ENCODE measurements at places on chromosomes 5 and 9.

DNA sequence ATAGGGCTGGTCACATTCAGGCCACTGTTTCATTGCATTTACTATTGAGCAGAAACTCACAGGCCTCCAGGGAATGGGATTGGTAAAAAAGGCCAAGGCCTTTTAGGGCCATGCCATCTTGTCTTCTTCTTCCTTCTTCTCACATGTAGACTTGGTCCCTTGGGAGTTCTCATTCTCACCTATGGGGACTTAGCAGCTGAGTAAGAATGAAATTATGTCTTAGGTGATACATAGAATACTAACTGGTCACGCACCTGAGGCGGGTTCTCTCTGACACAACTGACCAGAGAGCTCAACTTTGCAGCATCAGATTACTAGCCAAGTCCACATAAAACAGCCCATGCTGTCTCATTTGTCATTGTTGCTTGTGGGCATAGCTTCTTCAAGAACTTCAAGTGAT lies 641.8 kb downstream of the EFNA5 start:
- no peaks in the 10 kb centered on the region for H3K27me3 ChIP-seq
- H3K36me3 ChIP-seq, result no peaks in the 10 kb centered on the region
- no peak overlapping the region for H3K4me3 ChIP-seq
- no peak for DNase-seq
- H3K4me1 ChIP-seq, result no peaks in the 10 kb centered on the region

- H3K27ac ChIP-seq, result no peak overlapping the region
- DNase-seq, result no peak
- peaks cover 6% of the 10 kb centered on the region for H3K4me1 ChIP-seq
- no peaks in the 10 kb centered on the region for H3K27me3 ChIP-seq
Measured at GRCh38 chr9:124442826-124443225, 7.4 kb upstream of the ADGRD2 start.

GRCh38 chr5:107449369-107449768 lies 221.4 kb downstream of the EFNA5 start:
- DNase-seq, result no peak
- H3K27ac ChIP-seq, result no peak overlapping the region
- no peaks in the 10 kb centered on the region for H3K27me3 ChIP-seq

DNA sequence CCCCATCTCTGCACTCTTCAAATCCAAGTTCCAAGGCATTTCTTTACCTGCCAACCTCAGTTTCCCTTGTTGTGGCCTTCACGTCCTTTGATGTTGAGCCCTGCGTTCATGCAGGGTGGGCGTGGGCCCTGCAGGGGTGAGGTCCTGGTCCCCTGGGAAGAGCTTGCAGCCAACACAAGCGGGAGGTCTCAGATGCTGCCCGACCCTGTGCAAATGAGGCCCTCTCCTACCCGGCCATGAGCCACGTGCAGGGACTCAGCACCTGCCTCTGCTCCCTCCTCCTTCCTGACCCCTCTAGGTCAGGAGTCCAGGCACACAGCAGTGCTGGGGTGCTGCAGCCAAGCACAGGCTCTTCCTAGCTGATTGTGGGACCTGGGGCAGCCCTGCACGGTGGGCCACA lies 124.5 kb downstream of the ADAMTS2 start:
- no peaks in the 10 kb centered on the region for H3K27me3 ChIP-seq
- no peak overlapping the region for H3K27ac ChIP-seq
- DNase-seq, result no peak
- no peaks in the 10 kb centered on the region for H3K36me3 ChIP-seq
- no peaks in the 10 kb centered on the region for H3K4me1 ChIP-seq

GRCh38 chr9:970151-970996 lies 6.1 kb upstream of the DMRT3 start:
- peaks cover 36% of the 10 kb centered on the region for H3K27me3 ChIP-seq
- DNase-seq, result no peak
- H3K27ac ChIP-seq, result no peak overlapping the region
- H3K4me3 ChIP-seq, result no peak overlapping the region

DNA sequence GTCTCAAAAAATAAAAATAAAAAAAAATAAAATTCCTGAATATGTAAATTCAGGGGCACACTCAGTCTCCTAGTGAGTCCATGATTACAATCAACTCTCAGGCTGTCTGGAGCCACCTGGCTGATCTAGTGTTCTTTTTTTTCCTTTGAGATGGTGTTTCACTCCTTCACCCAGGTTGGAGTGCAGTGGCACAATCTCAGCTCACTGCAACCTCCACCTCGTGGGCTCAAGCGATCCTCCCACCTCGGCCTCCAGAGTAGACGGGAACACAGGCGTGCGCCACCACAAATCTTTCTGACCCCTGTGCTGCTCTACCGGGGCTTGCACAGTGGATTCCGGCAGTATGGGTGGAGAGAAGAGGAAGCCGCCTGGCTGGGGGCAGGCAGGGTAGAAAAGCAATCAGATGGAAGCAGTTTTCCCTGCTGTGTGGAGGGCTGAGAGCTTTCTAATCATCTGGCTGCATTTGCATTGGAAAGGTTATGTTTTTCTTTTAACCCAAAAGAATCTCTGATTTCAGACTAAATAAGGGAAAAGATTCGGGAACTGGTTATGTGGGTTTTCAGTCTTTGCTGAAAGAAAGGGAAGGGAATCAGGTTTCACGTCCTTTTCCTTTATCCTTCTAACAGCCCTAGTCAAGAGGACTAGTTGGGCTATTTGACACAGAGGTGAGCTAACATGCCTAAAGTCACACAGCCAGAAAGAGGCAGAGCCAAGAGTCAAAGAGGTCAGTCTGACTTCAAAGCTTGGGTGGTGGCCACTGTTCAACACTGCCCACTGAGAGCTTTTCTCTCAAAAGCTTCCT lies 26.3 kb upstream of the CORO2A start:
- no peak overlapping the region for H3K4me3 ChIP-seq
- peaks cover 13% of the 10 kb centered on the region for H3K36me3 ChIP-seq
- DNase-seq, result no peak
- no peaks in the 10 kb centered on the region for H3K27me3 ChIP-seq
- H3K4me1 ChIP-seq, result peaks cover 2% of the 10 kb centered on the region

- no peaks in the 10 kb centered on the region for H3K27me3 ChIP-seq
- H3K4me1 ChIP-seq, result peaks cover 8% of the 10 kb centered on the region
- no peak for DNase-seq
- H3K4me3 ChIP-seq, result no peak overlapping the region
Measured at GRCh38 chr5:141665995-141666940, 15.1 kb upstream of the FCHSD1 start.

Measured in esophagus squamous epithelium (tissue), 5 donors.